ENCODE measurements at places on chromosomes 13 and 19.

DNA sequence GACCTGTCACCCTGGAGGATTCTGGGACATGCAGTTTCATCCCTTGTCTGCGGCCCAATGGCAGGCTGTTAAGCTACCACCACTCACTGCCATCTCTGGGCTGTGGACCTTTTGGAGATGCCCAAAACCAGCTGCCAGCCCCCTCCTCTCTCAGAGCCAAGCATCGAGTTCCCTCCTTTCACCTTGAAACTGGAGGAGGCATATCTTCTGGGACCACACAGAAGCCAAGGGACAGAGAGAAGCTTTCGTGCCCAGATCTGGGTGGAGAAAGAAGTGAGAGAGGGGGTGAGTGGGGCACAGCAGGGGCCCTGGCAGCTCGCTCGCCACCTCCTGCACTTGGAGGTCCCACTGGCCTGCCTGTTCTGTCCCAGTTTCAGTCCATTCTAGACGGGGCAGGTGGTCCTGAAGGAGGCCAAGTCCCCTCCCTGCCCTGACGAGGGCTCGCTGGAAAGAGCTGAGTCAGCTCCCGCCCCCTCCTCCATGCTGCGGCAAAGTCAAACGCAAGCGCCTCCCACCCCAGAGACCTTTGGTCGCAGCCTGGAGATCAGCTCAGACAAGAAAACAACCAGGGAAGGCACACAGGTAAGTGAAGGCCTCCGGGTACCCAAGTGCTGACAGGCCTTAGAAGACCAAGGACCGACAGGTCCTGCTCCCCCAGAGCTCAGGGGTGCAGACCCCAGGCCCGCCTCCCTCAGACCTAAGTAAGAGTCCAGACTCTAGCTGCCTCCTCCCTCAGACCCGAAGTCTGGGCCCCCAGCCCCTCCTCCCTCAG lies 3.8 kb downstream of the BCAT2 start:
- no peak for DNase-seq

GRCh38 chr19:28744943-28745342 lies 468.0 kb downstream of the UQCRFS1 start:
- DNase-seq, result no peak

GRCh38 chr13:64029343-64030093 lies 2613.9 kb upstream of the PCDH20 start:
- no peak for DNase-seq

DNA sequence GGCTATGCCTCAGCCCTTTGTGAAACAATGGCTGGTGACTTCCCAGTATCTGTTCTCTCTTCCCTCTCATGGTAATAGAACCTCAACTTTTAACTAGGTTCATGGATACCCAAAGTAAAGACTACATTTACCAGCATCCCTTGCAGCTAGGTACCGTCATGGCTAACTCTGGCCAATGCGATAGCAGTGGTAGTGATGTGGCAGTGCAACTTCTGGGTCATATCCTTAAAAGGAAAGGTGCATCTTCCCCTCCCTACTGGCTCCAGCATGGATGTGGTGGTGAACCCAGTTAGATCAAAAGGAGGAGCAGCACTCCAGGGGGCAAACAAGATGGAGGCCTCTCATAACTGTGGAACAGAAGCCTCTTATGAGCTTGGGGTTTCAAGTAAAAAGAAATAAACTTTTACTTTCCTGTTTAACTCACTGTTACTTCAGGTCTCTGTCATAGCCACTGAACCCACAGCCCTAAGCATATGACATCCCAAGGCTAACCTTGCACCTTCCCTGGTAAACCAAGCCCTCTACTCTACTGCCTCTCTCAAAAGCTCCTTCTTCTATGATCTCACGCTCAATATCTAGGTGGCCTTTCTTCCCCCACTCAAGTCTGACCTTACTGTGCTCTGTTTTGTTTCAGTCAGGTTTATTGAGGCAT lies 104.4 kb downstream of the DOCK9 start:
- no peak for DNase-seq

- no peak for DNase-seq
These were observed at the start of gene TNFRSF19 for GRCh38 chr13:23570099-23570920. TNFRSF19 (plus strand) TSS chr13:23570412; CDS start chr13:23590184, 19,772 bp downstream.

- no peak for DNase-seq
These were observed 9.9 kb upstream of the ZNF536 start for GRCh38 chr19:30362156-30362754.

DNA sequence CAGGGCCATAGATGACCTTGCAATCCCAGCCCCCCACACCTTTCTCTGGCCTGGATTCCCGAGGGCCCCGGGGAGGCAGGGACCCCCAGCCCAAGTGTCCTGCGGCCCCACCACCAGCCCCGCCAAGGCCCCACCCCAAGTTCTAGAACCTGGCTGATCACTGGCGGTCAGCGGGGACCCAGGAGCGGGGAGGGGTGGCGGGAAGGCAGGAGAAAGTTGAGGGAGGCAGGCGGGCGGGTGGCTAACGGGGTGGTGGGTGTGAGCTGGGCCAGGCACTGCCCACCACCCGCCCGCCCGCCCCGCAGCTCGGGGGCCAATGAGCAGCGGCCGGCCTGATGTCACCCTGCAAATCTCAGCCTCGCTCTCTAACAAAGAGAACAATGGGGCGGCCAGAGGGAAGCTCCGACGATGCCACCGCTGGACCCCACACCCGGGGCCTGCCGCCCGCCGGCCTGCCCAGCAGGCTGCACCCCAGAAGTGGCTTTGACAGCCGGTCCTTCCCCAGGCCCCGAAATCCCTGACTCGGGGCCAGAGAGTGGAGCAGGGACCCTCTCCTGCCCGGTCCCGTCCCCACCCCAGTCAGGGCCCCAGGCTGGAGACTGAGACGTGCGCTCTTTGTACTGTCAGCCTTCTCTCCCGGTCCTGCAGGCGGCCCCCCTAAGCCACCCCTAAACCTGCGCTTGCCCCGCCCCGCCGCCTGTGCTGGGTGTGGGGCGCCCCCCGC lies 1.6 kb downstream of the MEX3D start:
- no peak for DNase-seq

- DNase-seq, result no peak
These were observed 16.0 kb upstream of the OLFM2 start for GRCh38 chr19:9952276-9952675.

DNA sequence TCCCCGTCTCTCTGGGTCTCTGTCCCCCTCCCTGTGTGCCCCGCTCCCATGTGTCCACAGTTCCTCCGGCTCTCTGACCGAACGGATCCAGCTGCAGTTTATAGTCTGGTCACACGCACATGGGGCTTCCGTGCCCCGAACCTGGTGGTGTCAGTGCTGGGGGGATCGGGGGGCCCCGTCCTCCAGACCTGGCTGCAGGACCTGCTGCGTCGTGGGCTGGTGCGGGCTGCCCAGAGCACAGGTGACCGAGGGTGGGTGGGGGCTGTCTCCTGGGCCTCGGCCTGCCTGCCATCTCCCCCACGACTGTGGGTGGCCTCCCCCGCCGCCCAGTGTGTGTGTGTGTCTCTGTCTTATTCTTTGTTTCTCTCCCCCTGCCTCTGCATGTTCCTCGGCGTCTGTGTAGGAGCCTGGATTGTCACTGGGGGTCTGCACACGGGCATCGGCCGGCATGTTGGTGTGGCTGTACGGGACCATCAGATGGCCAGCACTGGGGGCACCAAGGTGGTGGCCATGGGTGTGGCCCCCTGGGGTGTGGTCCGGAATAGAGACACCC lies 10.3 kb downstream of the TRPM4 start:
- no peak for DNase-seq

- no peak for DNase-seq
These were observed 6.2 kb downstream of the TINCR start for GRCh38 chr19:5561559-5561958.

GRCh38 chr13:37187105-37187504 lies 81.6 kb upstream of the CSNK1A1L start:
- DNase-seq, result no peak

- no peak for DNase-seq
These were observed 38.6 kb downstream of the ELL start for GRCh38 chr19:18483119-18483890.

GRCh38 chr13:111976474-111977178 lies 90.3 kb upstream of the SOX1 start:
- DNase-seq, result no peak

DNA sequence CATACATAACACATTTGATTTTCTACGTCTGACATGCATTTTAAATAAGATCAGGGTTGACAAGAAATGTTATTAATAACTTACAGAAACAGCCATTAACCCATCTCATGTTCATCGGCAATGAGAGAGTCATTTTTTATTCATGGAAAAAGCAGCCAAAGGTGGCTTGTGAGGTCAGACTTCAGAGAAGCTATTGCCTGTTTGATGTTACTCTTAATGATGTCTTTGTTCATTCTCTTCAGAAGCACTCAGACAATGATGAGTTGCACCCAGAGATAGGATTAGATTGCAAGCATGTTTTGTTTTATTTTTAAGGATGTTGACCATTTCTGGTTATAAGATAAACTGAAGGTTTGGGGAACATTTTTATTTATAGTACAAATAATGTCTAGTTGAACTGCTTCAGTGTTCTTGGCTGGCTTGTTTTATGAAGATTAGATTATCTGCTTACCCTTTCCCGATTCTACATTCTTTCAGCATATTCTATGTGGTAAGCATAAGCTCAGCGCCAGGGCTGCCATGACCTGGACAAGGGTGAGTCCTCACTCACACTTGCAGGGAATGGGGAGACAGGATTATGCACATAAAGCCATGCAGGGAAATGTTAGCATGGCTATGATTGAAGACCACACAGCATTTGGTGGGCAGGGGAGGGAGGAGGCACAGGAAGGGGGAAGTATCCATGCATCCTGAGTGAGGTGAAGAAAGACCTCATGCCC lies 288.1 kb downstream of the MTUS2 start:
- DNase-seq, result no peak

DNA sequence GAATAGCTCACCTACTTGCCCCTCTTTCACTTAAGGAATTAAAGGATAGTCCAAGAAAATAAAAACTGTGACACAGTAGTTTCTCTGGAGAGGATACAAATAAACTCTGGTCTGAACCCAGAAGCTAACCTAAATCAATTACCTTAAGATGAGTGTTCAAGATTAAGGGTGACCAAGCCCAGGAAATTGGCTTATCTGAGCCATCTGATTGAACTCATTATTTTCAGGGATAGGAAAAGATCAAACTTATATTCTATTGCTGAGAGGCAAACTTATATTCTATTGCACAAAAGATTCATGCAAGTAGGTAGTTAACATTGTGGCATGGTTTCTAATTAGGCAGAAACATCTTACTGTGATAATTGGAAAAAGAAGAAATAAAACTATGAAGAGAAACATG lies 175.1 kb downstream of the DCLK1 start:
- DNase-seq, result no peak

DNA sequence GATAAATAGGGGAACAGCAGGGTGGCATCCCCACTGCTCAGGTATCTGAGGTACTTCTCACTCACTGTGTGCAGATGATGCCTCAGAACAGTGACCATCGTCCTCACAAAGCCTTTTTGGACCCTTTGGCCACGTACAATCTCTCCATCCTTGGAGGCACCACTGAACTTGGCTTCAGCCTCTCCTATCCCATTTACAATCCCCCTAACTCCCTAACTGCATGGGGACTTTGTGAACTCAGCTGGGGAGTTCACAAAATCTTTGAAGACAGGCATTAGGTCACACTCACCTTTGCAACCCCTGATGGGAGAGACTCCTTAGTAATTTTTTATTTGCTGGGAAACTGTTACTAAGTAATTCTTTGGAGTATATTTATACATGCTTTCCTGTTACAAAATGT lies 60.8 kb downstream of the TBC1D4 start:
- DNase-seq, result no peak

DNA sequence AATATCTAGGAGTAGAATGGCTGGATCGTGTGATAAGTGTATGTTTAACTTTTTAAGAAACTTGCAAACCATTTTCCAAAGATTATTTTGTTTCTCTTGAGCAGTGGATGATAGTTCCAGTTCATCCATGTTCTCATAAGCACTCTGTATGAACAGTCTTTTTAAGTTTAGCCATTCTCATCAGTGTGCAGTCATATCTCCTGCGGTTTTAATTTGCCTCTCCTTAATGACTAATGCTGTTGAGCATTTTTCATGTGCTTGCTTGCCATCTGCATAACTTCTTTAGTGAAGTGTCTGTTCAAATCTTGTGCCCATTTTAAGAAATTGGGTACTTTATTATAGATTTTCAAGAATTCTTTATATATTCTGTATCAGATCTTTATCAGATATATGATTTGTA lies 58.6 kb downstream of the WASF3 start:
- no peak for DNase-seq

GRCh38 chr19:44820648-44821609 lies 12.0 kb downstream of the BCAM start:
- DNase-seq, result no peak

GRCh38 chr13:40376296-40376849 lies 290.1 kb downstream of the FOXO1 start:
- no peak for DNase-seq

DNA sequence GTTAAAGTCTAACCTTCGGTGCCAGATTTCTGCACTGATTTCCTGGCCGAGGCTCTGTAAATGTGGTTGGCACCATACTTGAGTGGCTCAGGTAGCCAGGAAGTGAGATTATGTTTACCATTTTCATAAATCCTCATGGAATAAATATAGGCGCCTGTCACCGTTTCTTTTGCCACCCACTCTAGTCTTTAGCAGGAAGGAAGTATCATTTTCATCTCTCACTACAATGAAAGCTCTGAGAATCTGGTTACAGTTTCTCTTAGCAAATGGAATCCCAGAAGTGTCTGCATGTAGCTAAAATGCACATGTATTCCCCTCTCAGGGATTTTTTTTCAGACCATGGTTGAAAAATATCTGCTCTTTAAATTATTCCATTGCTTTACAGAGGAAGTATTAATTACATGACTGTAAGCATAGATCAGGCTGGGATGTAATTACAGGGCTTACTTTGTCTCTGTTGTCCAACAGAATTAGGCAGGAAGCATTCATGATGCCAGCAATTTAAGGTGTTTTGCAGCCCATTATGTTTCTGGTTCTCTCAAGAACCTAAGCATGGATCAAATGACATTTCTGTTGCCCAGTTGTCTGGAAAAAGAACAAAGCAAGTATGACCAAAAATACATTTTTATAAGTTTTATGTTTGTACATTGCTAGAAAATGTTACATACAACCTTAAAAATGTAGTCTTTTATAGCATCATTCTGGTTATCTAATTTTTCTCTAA lies 221.7 kb upstream of the SPRY2 start:
- no peak for DNase-seq

- DNase-seq, result peak; percentile 91
These were observed at the start of gene ZNF317 for GRCh38 chr19:9140159-9140874. ZNF317 (plus strand) TSS chr19:9140397; CDS start chr19:9156017, 15,620 bp downstream.

DNA sequence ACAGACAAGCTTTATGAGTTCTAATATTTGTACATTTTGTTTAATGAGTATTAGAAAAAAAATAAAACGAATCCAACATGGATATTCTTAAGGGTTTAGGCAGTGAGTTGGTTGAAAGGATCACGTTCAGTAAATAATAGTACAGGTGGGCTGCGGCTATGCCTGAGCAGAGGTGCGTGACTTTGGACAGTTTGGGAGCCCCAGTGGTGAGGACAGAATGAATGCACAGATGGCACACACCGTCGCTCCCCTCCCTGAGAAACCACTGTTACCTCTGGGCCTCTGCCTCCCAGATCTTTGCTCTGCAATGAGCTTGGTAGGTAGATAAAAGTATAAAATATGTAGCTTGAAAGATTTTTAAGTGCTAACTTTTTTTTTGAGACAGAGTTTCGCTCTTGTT lies 153.3 kb downstream of the SIPA1L3 start:
- DNase-seq, result no peak

GRCh38 chr19:41601771-41602170 lies 25.1 kb downstream of the CEACAM4 start:
- DNase-seq, result no peak
